Suppressor macrophage treated with lipopolysaccharide for 4 hours (primary cell): ENCODE measurements at places on chromosomes 2 and 18.

DNA sequence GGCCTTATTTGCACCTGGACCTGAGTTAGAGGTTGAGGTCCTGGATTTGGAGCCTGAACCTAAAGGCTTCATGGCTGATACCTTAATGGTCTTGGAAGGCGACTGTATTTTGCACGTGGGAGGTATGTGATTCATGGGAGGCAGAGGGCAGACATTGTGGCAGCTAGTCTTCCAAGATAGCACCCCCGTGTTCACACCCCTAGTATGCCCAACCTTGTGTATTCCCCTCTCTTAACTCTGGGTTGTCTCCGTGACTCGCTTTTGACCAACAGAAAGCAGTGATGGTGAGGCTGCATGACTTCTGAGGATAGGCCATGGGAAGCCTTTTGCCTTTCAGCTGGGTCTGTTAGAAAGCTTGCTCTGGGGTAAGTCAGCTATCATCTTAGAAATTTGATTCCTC is 45.8 kb upstream of the HAAO start:
- no peak for DNase-seq

GRCh38 chr2:234288974-234289455 is 207.9 kb downstream of the ARL4C start:
- DNase-seq: peak; percentile 75

GRCh38 chr18:62017618-62018017 is 124.8 kb upstream of the RNF152 start:
- no peak for DNase-seq

GRCh38 chr18:45106331-45106774 is 425.7 kb downstream of the SETBP1 start:
- DNase-seq: peak; percentile 64

- DNase-seq: no peak
Observed at GRCh38 chr2:222577341-222577740, 78.6 kb downstream of the FARSB start.

- DNase-seq: no peak
Observed at GRCh38 chr2:38783586-38783985, 5.6 kb downstream of the GEMIN6 start.

- DNase-seq: no peak
Observed at GRCh38 chr2:215535741-215536140, 99.9 kb upstream of the FN1 start.

GRCh38 chr2:150606380-150607060 is 119.1 kb upstream of the RND3 start:
- no peak for DNase-seq

DNA sequence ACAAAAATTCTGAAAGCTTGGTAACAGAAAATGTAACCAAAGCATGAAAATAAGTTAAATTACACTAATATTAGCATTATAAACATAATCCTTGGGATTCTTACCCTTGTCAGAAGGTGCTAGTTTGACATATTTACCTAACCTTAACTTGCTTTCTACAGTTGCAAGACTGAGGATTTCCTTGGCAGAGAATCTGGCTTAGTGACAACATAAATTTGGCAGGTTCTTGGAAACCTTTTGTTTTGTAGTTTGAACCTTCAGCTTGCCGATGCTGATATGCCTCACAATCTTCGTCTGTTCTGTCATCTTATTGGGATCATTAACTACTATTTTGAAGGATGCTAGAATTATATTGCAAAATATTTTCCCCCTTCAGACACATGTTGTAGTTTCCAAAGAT is 3.4 kb downstream of the XIRP2 start:
- DNase-seq: no peak

- no peak for DNase-seq
Observed at GRCh38 chr2:143524559-143525401, 395.6 kb downstream of the ARHGAP15 start.

DNA sequence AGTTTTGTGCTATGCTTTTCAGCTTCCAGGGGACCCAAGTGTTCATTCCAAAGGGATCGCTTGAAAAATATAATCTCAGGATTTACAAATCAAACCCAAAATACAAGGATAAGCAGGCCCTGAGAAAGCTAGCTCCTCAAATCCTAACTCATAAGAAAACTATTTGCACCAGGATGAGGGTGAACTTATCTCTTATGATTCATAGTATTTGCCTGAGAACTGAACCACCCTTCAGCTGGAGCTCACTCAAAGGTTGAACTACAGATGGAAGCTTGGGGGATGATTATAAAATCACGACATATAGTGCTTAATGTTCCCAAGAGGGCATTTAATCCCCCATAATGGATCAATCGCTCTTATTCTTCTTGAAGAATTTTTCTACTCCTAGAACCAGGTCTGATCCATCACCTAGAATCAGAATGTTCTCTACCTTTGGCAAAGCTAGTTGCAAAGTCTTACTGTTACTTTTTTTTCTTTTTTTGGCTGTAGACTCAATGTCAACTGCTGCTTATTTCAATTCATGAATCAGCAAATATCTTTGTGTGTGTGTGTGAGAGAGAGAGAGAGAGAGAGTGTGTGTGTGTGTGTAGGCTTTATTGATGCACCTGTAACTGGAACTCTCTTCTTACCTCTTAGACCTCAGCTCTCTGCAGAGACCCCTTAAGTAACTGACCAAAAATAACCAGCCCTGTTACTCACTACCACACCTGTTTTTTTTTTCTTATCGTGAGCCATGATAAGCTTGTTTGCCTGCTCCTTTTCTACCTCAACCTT is 44.8 kb downstream of the ARL4C start:
- no peak for DNase-seq

GRCh38 chr2:177147093-177147694 is 65.4 kb upstream of the HNRNPA3 start:
- peak; percentile 74 for DNase-seq
